ENCODE measurements at places on chromosomes 1 and 21.

DNA sequence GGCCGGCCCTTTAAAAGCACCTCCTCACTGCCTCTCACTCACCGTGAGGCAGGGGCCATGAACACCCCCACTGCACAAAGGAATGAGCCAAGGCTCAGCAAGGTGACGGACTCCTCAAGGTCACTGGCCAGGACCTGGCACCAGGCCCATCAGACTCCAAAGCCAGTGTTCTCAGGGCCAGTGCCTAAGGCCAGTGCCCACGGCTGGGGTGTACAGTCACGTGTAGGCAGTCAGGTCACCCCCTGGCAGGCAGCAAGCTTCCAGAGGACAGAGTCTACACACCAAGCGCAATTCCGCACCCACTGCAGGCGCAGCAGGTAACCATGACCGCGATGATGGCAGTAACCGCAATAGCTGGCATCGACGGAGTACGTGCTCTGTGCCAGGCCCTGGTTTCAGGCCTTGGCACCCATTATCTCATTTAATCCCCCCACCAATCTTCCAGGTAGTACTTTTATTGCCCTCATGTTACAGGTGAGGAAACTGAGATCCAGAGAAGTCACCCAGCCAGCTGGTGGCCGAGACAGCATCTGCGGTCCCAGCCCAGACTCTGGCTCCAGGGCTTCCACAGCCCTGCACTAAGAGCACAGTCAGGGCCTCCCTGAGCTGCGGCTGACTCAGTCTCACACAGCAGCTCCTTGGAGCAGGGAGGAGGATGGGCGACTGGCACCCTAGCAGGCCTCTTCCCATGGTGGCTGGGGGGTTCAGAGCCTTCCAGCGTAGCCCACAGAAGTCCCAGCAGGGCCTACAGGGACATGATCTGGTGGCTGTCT, 27.0 kb downstream of the RAP1GAP start:
- DNase-seq, result no peak

- DNase-seq, result no peak
Measured at GRCh38 chr1:160219062-160219929, 14.1 kb downstream of the PEA15 start.

DNA sequence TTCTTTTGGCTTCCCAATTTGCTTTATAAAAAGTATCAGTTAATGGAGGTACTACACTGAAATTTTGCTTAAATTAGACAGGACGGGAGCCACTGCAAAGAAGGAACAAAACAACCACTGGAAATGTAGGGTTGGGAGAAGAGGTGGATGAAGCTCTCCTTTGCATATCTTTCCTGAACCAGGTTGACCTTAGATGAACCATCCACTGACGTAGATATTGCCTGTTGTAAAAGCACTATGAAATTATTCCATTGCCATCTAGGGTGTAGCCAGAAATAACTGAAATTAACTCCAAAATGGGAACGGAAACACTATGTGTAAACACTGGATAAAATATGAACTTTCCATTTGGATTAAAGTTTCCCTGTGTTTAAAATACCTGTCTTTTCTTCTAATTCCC, 1.2 kb upstream of the ABL2 start:
- DNase-seq, result no peak

DNA sequence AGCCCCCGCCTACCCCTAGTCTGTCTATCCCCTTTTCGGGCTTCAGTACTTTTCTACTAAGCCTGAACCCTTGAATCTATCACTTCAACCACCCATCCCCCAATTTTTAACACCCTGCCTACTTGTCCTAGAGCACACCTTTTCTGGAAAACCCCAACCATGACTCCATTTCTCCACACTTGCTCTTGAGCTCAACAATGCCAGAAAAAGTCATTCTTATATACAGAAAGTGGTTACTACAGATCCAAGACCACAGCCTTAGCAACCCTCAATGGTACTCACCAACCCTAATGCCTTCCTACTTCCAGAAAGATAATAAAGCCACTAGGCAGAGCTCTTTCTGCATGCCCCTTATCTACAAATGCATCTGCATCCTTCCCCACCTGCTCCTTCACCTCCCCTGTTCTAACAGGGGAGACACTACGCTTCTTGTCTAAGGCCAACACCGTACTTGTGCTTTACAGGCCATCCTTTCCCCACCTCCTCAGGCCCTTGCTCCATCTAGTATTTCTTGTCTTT, 41.2 kb downstream of the DMAP1 start:
- DNase-seq, result no peak

DNA sequence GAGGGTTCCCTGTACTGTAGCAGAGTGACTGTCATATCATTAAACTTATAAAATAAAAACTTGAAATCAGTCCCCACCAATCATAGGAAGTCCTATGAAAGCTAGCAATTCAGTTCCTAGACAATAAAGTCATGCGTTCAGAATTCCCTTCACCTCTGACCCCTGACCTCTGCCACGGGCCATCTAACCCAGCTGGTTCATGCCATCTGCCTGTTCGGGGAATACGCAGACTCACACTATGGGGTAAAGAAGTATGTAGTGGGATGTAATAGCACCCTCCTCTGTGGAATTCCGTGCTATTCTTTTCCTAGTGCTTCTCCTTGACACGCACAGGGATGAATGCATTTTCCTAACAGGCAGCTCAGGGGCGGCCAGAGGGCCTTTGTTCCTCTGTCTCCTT, 2.1 kb downstream of the GSTM4 start:
- no peak for DNase-seq

DNA sequence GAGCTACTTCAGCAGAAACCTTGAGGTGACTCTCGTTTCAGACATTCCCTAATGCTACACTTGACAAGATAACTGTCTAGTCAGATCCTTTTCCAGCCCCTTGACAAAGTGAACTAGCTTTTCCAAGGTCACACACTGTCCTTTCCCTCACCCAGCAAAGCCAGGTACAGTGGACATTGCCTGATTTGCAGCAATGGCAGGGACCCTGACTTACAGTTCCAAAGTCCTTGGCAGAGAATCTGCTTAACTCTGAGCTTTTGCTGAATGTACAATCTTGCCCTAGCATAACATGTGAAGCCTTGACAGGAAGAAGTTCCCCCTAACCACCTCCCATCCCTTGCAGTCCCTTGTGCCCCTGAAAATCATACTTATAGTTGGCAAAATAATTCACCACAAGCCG, 37.1 kb downstream of the HSD3B2 start:
- no peak for DNase-seq

DNA sequence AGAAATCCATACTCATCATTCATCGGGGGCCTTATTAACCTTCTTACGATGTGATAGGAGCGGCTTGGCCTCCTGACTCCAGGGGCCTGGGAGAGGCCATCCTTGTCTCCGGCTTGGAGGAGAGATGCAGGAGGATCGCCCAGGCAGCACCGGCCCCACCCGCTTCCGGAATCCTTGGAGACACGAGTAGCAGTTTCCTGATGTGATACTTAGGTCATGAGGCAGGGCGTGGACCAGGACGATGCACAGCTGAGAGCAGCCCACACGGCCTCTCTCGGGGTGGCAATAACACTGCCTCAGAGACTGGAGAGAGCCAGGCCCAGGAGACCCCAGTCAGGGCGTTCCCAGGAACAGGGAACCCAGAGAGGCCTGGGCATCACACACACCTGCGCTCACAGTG, 163.6 kb upstream of the ARHGEF16 start:
- no peak for DNase-seq

- no peak for DNase-seq
Measured at GRCh38 chr1:216183454-216183853, 239.8 kb downstream of the USH2A start.

GRCh38 chr1:4227986-4228385, 327.9 kb upstream of the C1orf174 start:
- DNase-seq, result no peak

GRCh38 chr1:215472723-215473122, 94.4 kb upstream of the KCTD3 start:
- DNase-seq, result no peak

GRCh38 chr1:174996476-174996875, 3.3 kb upstream of the CACYBP start:
- no peak for DNase-seq

GRCh38 chr1:172874950-172875349, 175.8 kb downstream of the TNFSF18 start:
- DNase-seq, result no peak

GRCh38 chr1:107570768-107571167, 394.2 kb downstream of the VAV3 start:
- no peak for DNase-seq

DNA sequence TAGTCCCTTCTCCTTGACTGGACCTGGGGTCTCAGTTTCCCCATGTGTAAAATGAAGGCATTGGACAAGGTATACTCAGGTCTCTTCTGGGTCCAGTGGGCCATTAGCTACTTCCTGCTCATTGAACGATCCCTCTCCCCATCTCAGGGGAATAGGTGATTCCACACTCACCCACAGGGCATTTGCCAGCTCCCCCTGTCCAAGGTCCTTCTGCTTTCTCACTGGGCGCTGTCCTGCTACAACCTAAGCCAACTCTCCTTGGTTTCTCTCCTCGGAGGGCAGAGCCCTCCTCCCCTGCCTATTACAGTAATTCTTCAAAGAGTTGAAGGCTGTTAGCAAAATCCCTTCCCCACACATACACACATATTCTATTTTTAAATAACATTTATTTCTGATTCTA, 16.6 kb downstream of the DISP3 start:
- no peak for DNase-seq

- DNase-seq, result no peak
Measured at GRCh38 chr1:226119169-226119568, 56.7 kb downstream of the H3-3A start.

All from stimulated activated CD4-positive, alpha-beta T cell treated with anti-CD3 and anti-CD28 coated beads, Interleukin-4, amount 100 ng/mL, for 1 hour (primary cell).